ENCODE measurements at places on chromosomes 11 and 22. TPM values are rescaled to one million over a fixed set of nuclear protein-coding genes. Genes with fewer than 3 reads are reported as not detected.

DNA sequence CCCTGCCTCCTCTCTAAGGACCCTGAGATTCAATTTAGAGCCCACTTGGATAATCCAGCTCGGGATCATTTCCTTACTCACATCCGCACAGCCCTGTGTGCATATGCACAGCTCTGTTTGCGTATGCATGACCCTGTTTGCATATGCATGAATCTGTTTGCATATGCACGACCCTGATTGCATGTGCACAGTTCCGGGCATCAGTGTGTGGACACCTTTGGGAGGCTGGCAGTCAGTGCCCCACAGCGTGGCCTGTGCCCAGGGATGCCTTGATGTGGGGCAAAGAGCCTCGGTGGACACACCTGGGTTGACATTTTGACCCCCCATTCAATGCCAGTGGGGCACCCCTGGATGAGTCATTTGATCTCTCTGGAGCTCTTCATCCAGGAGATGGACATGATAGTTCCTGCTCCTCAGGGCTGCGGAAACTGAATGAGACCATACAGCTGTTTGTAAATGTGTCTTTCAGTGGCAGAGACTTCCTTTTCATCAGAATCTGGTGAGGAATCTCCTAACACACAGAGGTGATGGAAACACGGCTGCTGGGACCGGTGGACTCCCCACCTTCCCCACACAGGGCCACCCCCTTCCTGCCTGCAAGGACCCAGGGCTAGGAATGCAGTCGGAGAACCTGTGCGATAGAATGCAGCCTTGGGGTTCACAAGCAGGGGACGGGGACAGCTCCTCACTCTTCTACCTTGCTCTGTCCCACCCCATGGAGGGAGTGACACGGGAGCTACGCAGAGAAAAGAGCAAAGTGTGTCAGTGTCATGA lies 41.2 kb downstream of the MYEOV start:
- no peak for DNase-seq
- H3K27ac ChIP-seq = no peak overlapping the region
- H3K4me1 ChIP-seq = no peaks in the 10 kb centered on the region
- H3K4me3 ChIP-seq = no peak overlapping the region

DNA sequence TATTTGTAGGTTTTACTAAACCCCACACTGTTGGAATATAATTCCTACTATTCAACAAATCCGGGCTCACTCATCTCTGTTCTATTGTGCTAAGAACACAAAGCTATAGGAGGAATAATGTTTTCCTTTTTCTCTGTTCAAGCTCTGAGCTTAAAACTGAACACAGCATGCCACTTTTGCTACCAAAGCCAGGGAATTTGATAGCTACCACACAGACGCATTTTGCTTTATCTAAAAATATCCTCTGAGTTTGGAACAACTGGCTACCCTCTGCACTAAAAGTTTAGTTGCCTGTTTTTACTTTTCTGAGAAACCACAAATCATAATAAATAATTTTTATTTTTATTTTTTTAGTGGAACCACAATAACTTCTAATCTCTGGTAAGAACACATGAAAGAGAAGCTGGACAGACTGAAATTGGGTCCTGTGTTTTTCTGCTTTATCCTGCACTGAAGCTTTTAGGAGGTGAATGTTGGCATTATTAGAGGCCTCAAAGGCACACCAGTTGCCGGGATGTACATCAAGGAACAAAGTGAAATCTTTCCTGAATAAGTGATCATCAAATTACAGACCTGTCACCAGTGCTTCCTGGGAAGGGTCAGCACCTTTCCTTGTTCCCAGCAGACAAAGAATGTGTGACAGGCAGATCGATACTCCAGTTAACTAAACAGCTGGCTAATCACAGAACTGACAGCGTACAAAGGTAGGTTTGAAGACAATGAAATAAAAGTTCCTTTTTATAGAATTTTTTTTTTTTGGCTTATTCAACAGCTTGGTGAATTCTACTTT lies 523.2 kb upstream of the TENM4 start:
- DNase-seq = no peak
- H3K36me3 ChIP-seq = no peaks in the 10 kb centered on the region
- no peak overlapping the region for H3K27ac ChIP-seq

GRCh38 chr11:62432695-62433094 lies 13.9 kb downstream of the SCGB1A1 start:
- H3K27ac ChIP-seq = no peak overlapping the region
- H3K4me3 ChIP-seq = no peak overlapping the region
- H3K4me1 ChIP-seq = no peaks in the 10 kb centered on the region
- no peaks in the 10 kb centered on the region for H3K27me3 ChIP-seq

The EFCAB6 gene
- total RNA-seq = 0.32 TPM

The CRYAB gene
- not detected for total RNA-seq
